ENCODE measurements at places on chromosomes 4 and X.

- peak within 1 kb of the TSS; percentile 33 for H3K4me3 ChIP-seq
- peak; percentile 19 for DNase-seq
- H3K27me3 ChIP-seq, result no peaks in the 10 kb centered on the region
- H3K36me3 ChIP-seq, result no peaks in the 10 kb centered on the region
- H3K27ac ChIP-seq, result peak within 1 kb of the TSS; percentile 18
These were observed at the start of gene KCND1 for GRCh38 chrX:48971249-48972219. TSS of gene KCND1 (minus strand) at chrX:48971844. CDS start at chrX:48970271, 1,573 bp downstream.

- H3K4me1 ChIP-seq, result no peaks in the 10 kb centered on the region
- no peak for DNase-seq
- no peak overlapping the region for H3K4me3 ChIP-seq
- H3K36me3 ChIP-seq, result no peaks in the 10 kb centered on the region
- no peaks in the 10 kb centered on the region for H3K27me3 ChIP-seq
These were observed 646.6 kb upstream of the PITX2 start for GRCh38 chr4:111269439-111269838.

- H3K27me3 ChIP-seq, result no peaks in the 10 kb centered on the region
- no peaks in the 10 kb centered on the region for H3K36me3 ChIP-seq
- no peak overlapping the region for H3K4me3 ChIP-seq
- H3K4me1 ChIP-seq, result no peaks in the 10 kb centered on the region
These were observed 49.5 kb downstream of the STAP1 start for GRCh38 chr4:67608027-67608426.

GRCh38 chr4:110130576-110131358 is 67.6 kb downstream of the ELOVL6 start:
- no peak overlapping the region for H3K4me3 ChIP-seq
- no peaks in the 10 kb centered on the region for H3K27me3 ChIP-seq
- H3K36me3 ChIP-seq, result no peaks in the 10 kb centered on the region

DNA sequence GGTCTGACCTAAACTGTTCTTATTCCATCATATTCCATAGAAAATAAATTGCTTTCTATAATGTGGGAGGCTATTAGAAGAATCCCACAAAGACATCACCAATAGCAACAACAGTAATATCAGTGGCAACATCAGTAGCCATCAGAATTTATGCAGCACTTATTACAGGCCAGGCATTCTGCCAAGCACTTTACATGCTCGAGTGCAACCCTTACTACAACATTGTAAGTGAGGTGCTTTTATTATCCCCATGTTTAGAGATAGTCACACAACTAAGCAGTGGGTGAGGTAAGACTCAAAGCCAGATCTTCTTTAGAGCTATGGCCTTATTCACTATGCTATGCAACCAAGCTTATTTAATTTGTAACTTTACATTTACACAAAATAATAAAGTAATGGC is 317.1 kb upstream of the BMP3 start:
- no peak overlapping the region for H3K4me3 ChIP-seq
- no peaks in the 10 kb centered on the region for H3K4me1 ChIP-seq
- no peaks in the 10 kb centered on the region for H3K27me3 ChIP-seq
- no peak overlapping the region for H3K27ac ChIP-seq
- no peaks in the 10 kb centered on the region for H3K36me3 ChIP-seq

DNA sequence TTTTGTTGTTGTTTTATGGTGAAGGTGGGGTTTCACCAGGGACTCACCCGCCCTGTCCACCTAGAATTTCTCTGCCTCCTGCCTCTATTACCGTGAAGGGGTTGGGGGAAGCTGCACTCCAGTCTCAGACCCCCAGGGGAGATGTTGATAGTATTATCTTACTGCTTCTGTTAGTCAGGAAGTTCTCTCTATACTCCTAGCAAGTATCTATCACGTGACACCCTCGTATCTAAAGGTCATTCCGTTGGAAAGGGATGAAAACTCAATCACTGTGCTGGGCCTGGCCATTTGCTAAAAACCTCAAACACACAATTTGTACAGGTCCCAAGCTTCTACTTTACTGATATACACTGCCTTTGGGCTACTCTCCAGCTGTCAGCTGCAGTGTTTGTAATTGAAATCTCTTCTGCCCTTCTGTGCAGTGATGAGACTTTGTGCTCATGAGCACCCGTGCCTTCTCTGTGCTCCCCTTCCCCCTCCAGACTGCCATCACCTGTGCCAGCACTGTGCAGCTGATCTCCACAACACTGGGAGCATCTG is 188.5 kb upstream of the ANXA3 start:
- H3K27ac ChIP-seq, result no peak overlapping the region
- no peak for DNase-seq
- H3K36me3 ChIP-seq, result no peaks in the 10 kb centered on the region
- no peak overlapping the region for H3K4me3 ChIP-seq
- H3K27me3 ChIP-seq, result no peaks in the 10 kb centered on the region

GRCh38 chr4:38045289-38045988 is 85.2 kb downstream of the PTTG2 start:
- H3K4me1 ChIP-seq, result no peaks in the 10 kb centered on the region
- no peak overlapping the region for H3K27ac ChIP-seq
- DNase-seq, result no peak
- no peak overlapping the region for H3K4me3 ChIP-seq
- no peaks in the 10 kb centered on the region for H3K36me3 ChIP-seq

DNA sequence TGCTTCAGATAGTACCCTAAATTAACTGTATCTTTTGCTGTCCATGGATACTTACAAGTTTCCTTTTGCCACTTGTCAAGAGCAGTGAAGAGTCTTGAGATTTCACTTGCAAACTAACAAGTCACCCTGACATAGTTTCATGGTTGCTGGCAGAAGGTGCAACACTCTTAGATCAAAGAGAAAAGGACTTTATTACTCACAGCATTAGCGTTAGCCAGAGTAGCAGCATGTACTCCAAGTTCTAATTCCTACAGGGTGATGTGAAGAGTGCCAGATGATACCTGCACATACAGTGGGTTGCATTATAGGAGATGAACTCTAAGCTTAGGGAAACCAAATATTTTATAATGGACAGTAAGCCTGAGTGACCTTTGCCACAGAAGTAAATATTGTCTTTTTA is 47.9 kb downstream of the NDST3 start:
- no peaks in the 10 kb centered on the region for H3K27me3 ChIP-seq
- H3K4me3 ChIP-seq, result no peak overlapping the region
- no peak overlapping the region for H3K27ac ChIP-seq
- H3K4me1 ChIP-seq, result no peaks in the 10 kb centered on the region
- no peaks in the 10 kb centered on the region for H3K36me3 ChIP-seq

GRCh38 chr4:87949961-87950360 is 25.6 kb upstream of the SPP1 start:
- no peak for DNase-seq
- peaks cover 6% of the 10 kb centered on the region for H3K4me1 ChIP-seq
- H3K36me3 ChIP-seq, result no peaks in the 10 kb centered on the region
- H3K4me3 ChIP-seq, result no peak overlapping the region
- no peak overlapping the region for H3K27ac ChIP-seq

DNA sequence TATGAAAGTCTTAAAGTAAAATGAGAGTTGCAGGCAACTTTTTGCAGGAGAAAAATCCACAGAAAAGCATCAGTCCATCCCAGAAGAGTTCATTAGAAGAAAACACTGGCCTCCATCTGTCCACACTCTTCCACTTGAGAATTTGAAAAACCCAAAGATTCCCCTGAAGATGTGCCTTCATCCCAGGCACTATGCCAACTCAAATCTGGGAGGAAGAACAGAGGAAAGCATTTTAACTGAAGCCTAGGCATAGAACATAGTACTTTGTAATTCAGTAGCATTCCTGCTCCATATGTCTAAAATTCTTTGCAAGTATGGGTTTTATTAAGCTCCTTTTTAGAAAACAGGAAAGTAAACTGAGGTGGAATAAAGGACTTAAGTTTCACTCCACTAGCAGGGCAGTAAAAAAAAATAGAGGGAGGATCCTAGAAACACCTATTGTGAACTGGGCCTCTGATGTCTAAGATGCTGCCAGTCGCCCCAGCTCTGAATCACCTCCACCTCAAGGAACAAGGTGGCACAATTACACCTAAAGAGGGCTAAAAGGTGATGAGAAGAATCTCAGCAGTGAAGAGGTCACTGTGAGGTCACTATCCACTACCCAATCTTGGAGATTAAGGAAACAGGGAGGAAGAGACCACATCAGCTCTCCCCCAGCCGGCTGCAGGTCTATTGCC is 141.9 kb upstream of the FAM241A start:
- H3K27ac ChIP-seq, result no peak overlapping the region
- no peaks in the 10 kb centered on the region for H3K27me3 ChIP-seq
- H3K36me3 ChIP-seq, result no peaks in the 10 kb centered on the region
- H3K4me1 ChIP-seq, result no peaks in the 10 kb centered on the region

DNA sequence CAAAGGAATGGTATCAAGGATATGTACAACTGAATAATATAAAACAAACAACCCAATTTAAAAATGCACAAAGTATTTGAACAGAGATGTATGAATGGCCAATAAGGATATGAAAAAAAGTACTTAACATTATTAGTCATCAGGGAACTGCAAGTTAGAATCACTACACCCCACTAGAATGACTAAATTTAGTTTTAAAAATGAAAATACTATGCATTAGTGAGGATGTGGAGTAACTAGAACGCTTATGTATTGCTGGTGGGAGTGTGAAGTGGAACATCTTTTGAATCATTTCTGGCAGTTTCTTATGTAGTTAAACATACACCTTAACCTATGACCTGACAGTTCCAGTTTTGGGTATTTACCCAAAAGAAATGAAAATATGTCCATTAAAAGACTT is 13.0 kb upstream of the SLC16A2 start:
- H3K36me3 ChIP-seq, result no peaks in the 10 kb centered on the region
- no peak overlapping the region for H3K4me3 ChIP-seq
- peaks cover 14% of the 10 kb centered on the region for H3K27me3 ChIP-seq

DNA sequence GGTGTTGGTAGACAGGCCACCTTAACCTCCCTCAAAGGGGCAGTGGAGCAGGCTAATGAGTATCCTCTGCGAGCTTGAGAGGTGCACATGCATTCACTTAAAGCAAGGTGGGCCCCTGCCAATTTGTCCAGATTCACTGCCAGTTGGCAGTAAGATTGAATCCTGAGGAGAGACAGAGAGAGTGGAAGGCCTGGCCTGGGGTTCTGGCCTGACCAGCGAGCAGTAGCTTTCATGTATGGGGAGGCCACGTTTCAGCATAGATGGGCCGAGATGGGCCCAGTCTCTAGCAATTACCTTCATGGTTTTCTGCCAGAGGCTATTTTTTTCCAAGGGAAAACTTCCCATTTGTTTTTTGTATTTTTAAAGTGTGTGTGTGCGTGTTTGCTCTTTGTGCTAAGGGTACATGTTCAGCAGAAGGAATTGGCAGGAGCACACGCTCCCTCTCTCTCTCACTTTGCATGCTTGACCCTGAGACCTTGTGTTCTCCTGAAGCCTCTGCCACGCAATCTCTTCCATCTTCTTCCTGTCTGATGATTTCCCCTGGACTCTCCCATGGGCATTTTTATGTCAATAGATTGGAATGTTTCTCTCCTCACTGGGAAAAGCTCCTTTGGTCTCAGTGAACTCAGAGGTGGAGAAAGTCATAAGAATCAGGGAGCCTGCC is 215.8 kb upstream of the SFRP2 start:
- H3K27me3 ChIP-seq, result no peaks in the 10 kb centered on the region
- peak; percentile 52 for DNase-seq
- H3K4me3 ChIP-seq, result no peak overlapping the region
- H3K36me3 ChIP-seq, result no peaks in the 10 kb centered on the region
- H3K27ac ChIP-seq, result peak overlapping the region; percentile 94
- H3K4me1 ChIP-seq, result no peaks in the 10 kb centered on the region

GRCh38 chrX:118117741-118118140 is 1.1 kb upstream of the KLHL13 start:
- no peaks in the 10 kb centered on the region for H3K36me3 ChIP-seq
- H3K4me3 ChIP-seq, result no peak overlapping the region
- peaks cover 14% of the 10 kb centered on the region for H3K27me3 ChIP-seq
- H3K4me1 ChIP-seq, result no peaks in the 10 kb centered on the region

DNA sequence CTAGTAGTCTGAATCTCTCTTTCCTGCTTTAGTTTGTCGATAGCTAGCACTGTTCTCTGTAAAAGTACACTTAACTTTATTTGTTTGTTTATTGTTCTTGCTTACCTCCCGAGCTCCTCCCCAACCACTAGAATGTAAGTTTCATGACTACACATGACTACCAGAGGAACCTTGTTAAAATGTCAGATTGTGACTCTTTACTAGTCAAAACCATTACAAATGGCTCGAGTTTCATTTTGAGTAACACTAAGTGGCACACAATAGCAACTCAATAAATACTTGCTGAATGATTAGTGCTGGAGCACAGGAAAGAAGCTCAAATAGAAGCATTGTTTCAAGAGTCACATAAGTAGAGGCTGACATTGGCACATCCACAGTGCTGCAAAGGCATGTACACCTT is 116.1 kb downstream of the MAPK10 start:
- no peak overlapping the region for H3K4me3 ChIP-seq
- no peaks in the 10 kb centered on the region for H3K4me1 ChIP-seq
- H3K27ac ChIP-seq, result no peak overlapping the region
- no peak for DNase-seq

DNA sequence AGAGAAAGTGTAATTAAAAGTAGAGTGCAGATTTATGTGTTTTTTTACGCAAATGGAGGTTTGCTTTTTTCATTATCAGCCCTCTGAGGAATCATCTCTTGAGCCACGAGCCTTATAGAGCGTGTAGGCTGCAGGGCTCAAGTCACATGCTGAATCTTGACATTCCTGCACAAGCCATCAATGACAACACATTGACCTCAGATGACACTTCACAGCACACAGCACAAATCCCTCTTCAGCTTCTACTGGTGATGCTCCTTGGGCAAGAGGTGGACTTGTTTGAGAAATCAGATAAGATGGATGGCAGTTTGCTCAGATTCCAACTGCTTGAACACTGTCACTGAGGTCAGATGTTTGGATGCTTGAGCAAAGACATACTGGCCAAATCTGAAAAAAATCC is 250.6 kb downstream of the SNCA start:
- H3K27me3 ChIP-seq, result no peaks in the 10 kb centered on the region
- H3K4me3 ChIP-seq, result no peak overlapping the region
- no peaks in the 10 kb centered on the region for H3K36me3 ChIP-seq
- no peak overlapping the region for H3K27ac ChIP-seq

DNA sequence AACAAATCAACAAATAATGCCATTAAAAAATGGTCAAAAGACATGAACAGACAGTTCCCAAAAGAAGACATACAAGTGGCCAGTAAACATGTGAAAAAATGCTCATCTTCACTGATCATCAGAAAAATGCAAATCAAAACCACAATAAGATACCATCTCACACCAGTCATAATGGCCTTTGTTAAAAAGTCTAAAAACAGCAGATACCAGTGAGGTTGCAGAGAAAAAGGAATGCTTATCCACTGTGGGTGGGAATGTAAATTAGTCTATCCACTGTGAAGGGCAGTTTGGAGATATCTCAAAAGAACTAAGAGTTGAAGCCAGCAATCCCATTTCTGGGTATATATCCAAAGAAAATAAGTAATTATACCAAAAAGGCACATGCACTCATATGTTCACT is 668.1 kb upstream of the CPEB2 start:
- no peak overlapping the region for H3K27ac ChIP-seq
- no peaks in the 10 kb centered on the region for H3K27me3 ChIP-seq
- no peaks in the 10 kb centered on the region for H3K36me3 ChIP-seq
- DNase-seq, result no peak

GRCh38 chr4:138677748-138678147 is 337.8 kb upstream of the NOCT start:
- no peak overlapping the region for H3K4me3 ChIP-seq
- H3K27ac ChIP-seq, result no peak overlapping the region
- H3K36me3 ChIP-seq, result no peaks in the 10 kb centered on the region
- no peaks in the 10 kb centered on the region for H3K27me3 ChIP-seq

All from breast epithelium (tissue), 4 donors.